ENCODE measurements at places on chromosomes 3 and 15.

DNA sequence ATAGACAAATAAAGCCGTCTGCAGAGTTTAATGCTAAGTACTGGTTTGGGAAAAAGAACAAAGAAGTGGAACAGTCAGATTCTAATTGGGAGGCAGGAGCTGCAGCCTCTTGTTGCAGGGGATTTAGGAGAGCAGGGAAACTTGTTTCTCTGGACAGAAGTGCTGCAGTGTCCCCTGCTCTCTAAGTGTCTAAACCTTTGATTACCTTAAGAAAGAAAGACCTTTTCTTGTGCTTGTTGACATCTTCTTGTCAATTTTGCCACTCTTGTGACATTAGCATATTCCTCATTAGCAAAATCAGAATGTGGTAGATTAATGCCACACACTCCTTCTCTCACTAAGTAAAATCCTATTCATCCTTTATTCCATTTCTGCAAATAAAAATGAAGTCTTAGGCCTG lies 38.8 kb downstream of the TRAT1 start:
- no peak for DNase-seq

DNA sequence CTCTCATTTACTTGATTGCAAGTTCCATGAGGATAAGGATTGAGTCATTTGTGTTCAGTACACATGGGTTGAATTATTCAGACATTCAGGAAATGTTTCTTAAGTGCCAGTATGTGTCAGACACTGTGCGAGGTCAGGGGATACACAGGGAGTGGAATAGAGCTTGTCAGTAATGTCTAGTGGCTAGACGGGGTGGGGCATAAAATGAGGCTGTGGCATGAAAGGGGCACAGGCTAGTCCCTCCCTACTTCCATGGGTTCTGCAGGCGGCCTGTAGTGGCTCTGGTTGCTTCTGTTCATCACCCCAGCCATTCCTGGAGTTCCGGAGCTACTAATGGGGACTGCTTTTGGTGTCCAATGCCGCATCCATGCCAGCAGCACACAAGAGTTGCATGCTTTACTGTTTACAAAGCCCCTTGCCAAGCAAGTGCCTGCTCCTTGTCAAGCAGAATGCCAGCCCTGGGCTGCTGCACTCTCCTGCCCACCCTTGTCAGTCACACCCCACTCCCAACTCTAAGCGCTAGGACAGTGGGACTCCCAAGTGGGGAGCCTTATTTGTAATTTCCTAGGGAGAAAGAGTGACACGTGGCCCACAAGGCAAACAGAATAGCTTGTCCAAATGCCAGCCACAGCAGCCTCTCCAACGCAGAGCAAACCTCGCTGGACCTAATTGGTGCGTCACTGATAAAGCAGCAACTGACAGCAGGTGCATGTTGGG lies 70.8 kb downstream of the RAB11A start:
- DNase-seq: no peak

GRCh38 chr3:33915796-33916546 lies 117.5 kb downstream of the PDCD6IP start:
- DNase-seq: no peak

DNA sequence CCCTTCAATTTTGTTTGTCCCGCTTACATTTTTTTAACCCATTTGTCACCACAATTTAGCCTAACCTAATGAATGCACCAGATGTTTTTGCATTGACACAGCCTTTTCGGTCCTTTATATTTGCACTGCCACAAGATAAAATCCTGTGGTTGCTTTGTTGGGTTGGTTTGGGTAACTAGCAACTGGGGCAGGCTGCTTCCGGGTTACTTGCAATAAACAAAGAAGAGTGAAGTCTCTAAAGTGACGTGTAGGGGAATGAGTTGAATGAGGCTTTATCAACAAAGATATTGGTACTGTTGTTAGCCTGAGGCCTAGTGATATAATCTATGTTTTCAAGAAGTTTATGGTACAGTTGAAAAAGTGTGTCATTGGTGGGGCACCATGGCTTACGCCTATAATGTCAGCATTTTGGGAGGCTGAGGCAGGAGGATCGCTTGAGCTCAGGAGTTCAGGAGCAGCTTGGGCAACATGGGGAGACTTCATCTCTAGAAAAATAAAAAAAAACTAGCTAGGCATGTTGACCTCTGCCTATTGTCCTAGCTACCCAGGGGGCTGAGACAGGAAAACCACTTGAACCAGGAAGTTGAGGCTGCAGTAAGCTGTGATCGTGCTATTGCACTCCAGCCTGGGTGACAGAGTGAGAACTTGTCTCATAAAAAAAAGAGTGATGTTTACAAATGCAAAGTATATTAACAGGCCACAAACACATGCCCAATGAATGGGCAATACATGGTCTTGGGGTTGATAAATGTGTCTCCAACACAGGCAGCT lies 121.8 kb downstream of the OXSM start:
- no peak for DNase-seq

- no peak for DNase-seq
These were observed 236.9 kb downstream of the DTWD1 start for GRCh38 chr15:49857496-49858475.

- DNase-seq: no peak
These were observed 167.8 kb upstream of the DPH6 start for GRCh38 chr15:35713733-35714132.

Measured in large intestine (tissue), 12 donors.